ENCODE measurements at places on chromosomes 12 and 14. TPM values are rescaled to one million over a fixed set of nuclear protein-coding genes. Genes with fewer than 3 reads are reported as not detected.

- no peak for DNase-seq
Observed at GRCh38 chr12:88092771-88093170, 49.1 kb downstream of the CEP290 start.

- DNase-seq: no peak
Observed at GRCh38 chr12:122979001-122979907, 1.2 kb upstream of the ARL6IP4 start.

DNA sequence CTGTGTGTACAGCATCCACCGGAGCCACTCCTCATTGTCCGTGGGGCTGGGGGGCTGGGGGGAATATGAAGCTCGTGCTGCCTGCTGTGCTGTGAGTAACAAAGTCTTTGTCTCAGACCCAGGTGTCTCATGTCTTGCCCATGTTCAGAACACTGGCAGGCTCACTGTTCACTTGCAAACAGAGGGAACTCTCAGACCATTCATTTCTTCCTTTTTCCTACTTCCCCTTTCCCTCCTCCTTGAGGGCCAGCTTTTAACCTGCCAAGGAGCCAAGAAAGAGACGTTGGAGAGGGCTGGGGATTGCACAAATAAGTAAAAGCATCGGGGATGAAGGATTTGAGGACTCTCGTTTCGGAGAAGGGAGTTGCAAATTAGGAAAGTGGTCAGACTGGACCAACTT, 21.6 kb downstream of the GPR132 start:
- no peak for DNase-seq

DNA sequence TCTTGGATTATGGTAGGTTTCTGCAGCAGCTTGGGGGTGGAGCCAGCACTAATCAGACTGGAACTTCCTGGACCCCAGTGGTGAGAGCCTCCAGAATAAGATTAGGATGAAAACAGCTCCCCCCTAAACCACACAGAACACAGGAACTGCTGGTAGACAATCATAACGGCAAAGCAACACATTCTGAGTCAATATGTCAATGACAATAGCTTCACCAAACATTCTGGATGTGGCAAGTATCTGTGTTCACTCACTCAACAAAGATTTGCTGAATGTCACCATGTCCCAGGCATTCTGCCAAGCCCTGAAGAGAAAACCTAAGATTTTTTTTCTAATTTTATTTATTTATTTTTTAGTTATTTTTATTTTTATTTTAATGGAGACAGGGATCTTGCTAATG, 65.2 kb downstream of the LRRC74A start:
- DNase-seq: no peak

GRCh38 chr12:93594766-93595311, 22.4 kb downstream of the SOCS2 start:
- no peak for DNase-seq

DNA sequence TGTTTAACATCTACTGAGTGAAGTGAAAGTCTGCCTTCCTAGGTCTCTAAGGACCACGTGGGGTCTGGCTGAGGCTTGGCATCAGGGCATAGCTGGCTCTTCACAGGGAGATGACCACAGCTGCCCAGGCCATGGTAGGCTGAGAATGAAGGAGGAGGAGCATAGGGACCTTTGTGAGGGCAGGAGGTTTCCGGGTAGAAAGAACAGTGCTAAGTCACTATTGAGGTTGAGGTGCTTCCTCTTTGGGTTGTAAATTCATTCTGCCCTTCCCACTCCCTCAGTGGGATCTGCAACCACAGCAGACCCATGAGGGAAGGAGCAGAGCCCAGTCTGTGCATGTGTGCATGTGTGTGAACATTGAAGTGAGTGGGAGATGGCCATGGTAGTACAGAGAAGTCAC, 909.6 kb downstream of the VRK1 start:
- no peak for DNase-seq

DNA sequence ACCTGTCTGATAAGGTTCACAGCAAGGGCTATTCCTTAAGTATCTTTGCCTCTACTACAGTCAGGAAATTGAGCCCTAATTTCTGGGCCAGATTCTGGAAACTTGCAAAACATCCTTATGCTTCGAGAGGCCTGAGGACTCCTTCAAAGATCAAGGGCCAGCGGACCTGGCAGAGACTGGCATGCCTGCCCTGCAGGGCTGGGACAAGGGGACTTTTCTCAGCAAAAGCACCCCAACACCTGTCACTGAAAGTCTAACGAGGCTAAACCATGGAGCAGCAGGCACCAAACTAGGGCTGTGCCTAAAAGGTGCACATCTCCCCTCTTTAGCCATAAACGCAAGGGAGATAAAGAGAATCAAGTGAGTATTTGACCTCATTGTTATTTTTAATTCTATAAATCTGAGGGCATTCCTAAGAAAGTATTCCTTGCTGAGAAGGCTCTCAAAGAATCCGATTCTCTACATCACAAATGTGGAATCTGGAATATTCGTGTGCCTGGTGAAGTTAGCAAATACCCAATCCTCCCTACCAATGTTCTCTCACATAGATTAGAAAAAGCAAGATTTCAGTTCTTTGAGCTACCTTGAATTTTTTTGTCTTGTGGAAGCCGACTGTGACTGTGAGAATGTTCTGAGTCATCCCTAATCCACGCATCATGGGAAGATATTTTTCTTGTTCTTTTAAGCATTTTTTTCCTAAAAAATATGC, 328.2 kb upstream of the NOVA1 start:
- no peak for DNase-seq

DNA sequence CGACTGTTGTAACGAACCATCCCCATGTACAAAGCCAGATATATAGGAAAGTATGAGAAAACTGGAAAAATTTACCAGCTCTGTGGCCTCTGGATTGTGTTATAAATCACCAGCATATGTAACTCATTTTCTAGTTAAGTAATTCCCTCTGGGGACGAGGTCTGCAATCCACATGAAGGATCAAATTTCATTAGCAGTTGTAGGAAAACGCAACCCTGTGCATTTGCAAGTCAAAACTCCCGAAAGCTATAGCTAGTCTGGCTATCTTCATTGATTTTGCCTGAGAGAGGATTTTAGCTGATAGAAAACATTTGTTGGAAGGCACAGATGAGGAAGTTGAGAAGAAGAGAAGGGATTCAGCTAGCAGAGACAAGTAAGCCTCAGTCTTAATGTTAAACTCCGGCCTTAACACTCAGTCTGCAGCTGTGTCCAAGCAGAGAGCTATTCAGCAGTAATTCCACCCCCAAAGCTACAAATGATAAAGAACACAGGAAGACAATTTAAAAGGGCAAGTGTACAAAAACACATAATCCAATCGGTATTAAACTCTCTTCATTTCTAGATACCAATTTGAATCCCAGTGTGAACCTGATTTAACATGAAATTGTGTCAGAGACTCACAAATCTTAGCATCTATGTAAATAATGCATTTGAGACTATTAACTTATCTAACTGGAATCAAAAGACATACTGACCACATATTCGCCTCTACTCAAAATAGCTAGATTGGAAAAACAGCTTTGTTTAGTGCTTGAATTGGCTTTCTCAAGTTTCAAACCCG, 54.2 kb upstream of the CERS5 start:
- DNase-seq: no peak

DNA sequence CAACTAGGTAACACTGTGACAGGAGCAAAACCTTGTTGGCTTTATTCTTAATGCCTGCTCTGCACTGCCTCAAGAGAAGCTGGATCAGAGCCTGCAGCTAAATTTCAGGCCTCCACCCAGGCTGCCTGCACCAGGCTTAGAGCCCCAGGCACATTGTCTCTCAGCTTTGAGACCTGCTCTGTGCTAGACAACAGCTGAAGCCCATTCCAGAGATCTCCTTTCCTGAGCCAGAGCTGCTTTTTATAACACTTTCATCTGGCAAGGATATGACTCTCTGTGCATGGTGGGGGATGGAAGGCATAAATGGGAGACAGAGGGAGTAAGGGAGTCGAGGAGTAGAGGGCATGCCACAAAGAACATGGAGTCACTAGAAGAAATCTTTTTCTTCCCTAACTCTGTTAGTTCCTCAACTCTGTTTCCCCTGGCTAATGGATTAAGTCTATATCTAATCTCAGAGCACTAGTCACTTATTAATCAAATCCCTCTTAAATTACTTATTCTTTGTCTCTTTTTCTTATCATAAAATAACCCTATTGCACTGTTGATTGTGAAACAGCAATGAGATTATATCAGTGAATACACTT, 27.1 kb upstream of the LUM start:
- DNase-seq: no peak

DNA sequence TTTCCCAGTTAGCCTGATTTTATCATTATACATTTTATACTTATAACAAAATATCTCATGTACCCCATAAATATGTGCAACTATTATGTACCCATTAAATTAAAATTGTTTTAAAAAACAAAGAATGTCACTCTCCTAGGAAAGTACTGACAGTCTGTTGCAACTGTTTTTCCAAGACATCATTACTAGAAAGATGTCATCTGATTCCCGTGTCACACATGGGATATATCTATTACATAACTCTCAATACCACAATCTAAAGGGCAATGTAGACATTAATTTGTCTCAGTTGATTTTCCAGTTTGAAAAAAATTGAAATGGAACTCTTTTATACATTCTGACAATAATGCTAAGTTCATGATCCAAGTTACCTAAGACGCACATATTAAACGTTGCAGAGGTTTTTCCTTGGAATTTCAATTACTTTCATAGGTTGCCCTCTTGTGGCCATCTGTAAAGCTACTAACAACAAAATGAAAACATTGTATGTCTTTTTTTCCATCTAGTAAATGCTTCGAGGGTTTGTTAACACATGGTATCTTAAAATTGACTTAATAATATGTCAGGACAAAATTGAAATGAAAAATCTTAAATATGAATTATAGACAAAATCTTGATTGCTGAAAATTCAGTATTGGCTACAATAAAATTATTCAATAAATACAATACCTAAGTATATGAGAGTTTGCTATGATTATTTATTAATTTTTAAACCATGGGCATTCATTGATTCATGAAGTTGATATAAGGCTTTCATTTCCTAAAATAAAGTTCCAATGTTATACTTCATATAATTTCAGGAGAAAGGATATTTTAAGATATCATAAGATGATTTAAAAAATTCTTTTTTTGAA, 131.6 kb downstream of the PPFIA2 start:
- peak; percentile 52 for DNase-seq

GRCh38 chr12:32309811-32310736, 89.3 kb upstream of the FGD4 start:
- DNase-seq: no peak

GRCh38 chr14:57871459-57872080, 5.7 kb upstream of the SLC35F4 start:
- peak; percentile 35 for DNase-seq

GRCh38 chr12:56011509-56012090, 9.2 kb upstream of the IKZF4 start:
- DNase-seq: no peak

GRCh38 chr12:84911271-84912197, 1.1 kb downstream of the SLC6A15 start:
- DNase-seq: no peak

DNA sequence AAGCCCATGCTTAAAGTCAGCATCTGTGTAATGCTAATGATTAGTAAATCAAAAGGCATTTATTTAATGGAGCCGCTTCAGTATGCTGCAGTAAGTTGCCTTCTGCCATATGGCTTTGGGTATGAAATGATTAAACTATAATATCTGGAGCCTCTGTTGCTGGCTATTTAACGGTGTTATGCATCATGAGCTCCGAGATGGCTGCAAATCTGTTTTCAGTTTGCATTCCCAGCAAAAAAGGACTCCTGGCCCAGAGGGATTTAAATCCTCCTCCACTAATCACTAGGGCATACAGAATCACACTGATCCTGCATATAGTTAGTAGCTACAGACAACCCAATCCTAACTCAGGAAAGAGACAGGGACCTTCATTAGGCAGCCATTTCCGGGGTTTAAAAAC, 171.5 kb upstream of the EEA1 start:
- no peak for DNase-seq

DNA sequence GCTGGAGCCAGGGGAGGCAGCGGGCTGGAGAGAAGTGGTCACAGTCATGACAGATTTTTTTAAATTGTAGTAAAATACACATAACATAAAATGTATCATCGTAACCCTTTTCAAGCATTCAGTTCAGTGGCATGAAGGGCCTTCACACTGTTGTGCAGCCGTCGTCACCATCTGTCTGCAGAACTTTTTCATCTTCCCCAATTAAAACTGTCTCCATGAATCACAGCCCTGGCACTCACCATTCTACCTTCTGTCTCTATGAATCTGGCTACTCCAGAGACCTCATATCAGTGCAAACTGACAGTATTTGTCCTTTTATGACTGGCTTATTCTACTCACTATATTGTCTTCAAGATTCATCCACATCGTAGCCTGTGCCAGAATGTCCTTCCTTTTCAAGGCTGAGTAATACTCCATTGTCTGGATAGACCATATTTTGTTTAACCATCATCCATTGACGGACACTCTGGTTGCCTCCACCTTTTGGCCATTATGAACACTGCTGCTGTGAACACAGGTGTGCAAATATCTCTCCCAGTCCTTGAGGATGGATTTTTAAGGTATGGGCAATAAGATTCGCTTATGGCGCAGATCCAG, 91.5 kb upstream of the NCOR2 start:
- no peak for DNase-seq

- DNase-seq: no peak
Observed at GRCh38 chr14:51304438-51304837, 64.4 kb downstream of the TMX1 start.

DNA sequence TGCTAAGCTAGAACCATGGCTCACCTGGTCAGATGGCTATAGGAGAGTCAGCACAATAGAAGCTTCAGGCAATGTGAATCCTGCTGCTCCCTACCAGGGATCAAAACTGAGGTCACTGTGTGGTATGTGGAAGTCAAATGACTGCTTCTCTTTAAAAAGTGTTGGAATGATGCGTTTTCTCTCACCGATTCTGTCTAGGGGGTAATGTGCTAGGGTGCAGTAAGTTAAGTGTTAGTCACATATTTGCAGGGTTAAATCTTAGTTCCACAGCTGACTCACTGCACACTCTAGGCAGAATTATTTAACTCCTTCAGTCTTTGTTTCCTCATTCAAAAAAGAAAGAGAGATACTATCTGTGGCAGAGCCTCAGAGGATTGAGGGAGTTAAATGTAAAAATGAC, 696.6 kb downstream of the DIO2 start:
- DNase-seq: no peak

GRCh38 chr12:78439666-78440065, 424.9 kb upstream of the SYT1 start:
- no peak for DNase-seq

The BEST3 gene
- 0.54 TPM for total RNA-seq

The PPM1A gene
- total RNA-seq: 32.8 TPM

The IRAK3 gene
- 0.12 TPM for total RNA-seq

The IL22 gene
- not detected for total RNA-seq

The PLEKHA5 gene
- total RNA-seq: 18.9 TPM

The IL23A gene
- total RNA-seq: 0.59 TPM

The PLEKHH1 gene
- total RNA-seq: 27.6 TPM

The PMCH gene
- total RNA-seq: not detected

The FSCB gene
- total RNA-seq: not detected

The SERPINA10 gene
- not detected for total RNA-seq

The BCAT1 gene
- 0.74 TPM for total RNA-seq

The ITGA5 gene
- 49.7 TPM for total RNA-seq

The SLCO1C1 gene
- not detected for total RNA-seq

The DRAM1 gene
- total RNA-seq: 20.3 TPM

The CLEC4C gene
- total RNA-seq: not detected

Data from HCT116 (cell line).